ENCODE measurements at places on chromosomes 11 and 22.

DNA sequence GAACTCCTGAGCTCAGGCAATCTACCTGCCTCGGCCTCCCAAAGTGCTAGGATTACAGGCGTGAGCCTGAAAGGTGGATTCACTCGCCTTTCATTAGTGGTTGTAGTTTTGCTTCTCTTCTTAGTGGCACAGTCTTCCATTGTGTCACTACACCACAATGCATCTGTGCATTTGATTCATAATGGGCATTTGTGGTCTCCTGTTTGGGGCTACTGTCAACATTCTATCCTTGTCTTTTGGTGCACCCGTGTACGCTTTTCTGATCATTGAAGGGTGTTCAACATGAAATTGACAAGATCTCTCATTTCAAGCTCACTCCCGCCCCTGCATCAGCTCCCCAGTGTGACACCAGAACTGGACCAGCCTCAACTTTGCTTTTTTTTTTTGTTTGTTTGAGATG lies 2.0 kb upstream of the SYT12 start:
- no peak for DNase-seq

GRCh38 chr11:77821349-77821851 lies 456 bp downstream of the AAMDC start:
- peak; percentile 24 for DNase-seq

- DNase-seq, result no peak
Measured at GRCh38 chr11:61460986-61461385, 31.1 kb downstream of the SDHAF2 start.

DNA sequence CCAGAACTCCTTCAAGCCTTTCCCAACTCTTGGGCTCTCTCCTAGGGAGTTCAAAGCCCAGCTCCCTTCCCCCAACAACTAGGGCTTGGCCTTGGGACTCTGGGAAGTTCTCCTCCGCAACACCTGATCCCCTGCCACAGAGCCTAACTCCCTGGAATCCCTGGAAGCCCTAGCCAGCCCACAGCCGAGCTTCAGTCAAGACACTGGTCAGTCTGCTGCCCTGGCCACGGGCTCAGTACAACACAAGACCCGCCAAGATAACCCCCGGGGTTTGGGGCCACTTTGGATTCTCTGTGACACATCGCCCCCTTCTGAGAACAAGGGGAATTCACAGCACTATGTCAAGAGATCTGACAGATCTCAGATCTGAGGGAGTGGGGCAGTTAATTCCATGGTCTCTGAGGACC lies 58.3 kb downstream of the SLC22A12 start:
- no peak for DNase-seq

GRCh38 chr11:2099516-2100349 lies 39.5 kb downstream of the IGF2 start:
- DNase-seq, result no peak

- DNase-seq, result no peak
Measured at GRCh38 chr11:114089748-114090147, 30.2 kb downstream of the ZBTB16 start.

GRCh38 chr22:23899042-23899745 lies 5.0 kb downstream of the MIF start:
- no peak for DNase-seq

GRCh38 chr11:126361400-126361799 lies 5.9 kb downstream of the ST3GAL4 start:
- DNase-seq, result no peak

DNA sequence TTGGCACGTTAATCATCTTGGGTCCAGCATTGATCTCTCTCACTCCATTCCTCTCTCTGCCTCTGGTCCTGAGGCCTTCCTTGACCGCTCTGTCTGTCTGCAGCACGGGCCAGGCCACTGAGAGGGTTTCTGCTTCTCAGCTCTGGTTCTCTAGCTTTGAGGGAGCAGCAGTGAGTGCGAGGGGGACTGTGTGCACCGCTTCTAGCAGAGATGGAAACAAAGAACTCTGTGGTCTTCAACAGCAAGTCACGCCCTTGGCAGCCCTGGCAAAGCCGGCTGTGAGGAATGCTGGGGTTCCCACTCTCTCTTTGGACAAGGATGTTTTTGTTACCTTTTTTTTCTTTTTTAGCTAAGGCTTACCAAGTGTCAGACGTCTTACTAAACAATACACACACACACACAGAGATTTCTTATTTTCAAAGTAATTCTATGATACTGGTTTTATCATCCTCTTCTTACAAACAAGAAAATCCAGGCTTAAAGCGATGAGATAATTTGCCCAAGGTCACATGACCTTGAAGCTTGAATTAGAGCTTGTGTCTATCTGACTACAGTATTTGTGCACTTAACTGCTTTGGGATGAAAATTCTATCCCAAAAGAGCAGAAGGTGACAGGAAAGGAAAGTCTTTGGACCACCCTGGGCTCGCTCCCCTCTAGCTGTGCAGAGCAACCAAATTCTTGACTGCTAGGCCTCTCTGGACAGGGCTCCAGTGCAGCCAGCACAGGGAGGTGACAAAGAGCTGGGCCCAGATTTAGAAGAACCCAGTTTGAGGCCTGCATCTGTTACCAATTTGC lies 293.2 kb downstream of the NTM start:
- no peak for DNase-seq

GRCh38 chr22:43438666-43439347 lies 27.0 kb downstream of the MPPED1 start:
- DNase-seq, result no peak

GRCh38 chr11:764322-765024 lies 12.8 kb downstream of the GATD1 start:
- no peak for DNase-seq

GRCh38 chr11:108824545-108824944 lies 159.7 kb downstream of the DDX10 start:
- no peak for DNase-seq

DNA sequence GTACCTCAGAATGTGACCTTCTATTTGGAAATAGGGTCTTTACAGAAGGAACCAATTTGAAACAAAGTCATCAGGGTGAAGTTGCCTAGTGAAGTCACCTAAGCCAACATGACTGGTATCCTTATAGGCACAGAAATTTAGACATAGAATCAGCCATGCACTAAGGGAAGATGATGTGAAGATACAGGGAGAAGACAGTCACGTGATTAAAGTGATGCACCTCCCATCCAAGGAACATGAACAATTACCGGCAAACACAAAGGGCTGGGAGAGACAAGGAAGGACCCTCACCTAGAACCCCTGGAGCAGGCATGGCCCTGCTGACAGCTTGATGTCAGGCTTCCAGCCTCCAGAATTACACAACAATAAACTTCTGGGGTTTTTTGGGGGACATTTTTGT lies 3.2 kb upstream of the CRYBB2 start:
- no peak for DNase-seq

DNA sequence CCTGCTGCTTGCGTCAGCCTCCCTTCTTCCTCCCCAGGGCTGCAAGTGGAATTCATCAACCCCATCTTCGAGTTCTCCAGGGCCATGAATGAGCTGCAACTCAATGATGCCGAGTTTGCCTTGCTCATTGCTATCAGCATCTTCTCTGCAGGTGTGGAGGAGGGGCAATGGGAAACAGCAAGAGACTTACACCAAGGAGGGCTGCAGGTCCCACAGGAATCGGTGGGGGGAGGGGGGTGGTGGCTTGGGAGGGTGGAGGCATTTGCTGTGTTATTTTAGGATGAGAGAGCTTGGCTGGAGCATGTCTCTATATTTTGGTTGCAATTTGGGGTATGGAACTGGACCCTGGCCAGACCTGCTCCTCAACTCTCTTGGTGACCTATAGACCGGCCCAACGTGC lies 2.1 kb upstream of the MADD start:
- no peak for DNase-seq

GRCh38 chr11:12430954-12431595 lies 53.7 kb downstream of the PARVA start:
- no peak for DNase-seq

- no peak for DNase-seq
Measured at GRCh38 chr11:46436113-46436512, 44.5 kb upstream of the CHRM4 start.

DNA sequence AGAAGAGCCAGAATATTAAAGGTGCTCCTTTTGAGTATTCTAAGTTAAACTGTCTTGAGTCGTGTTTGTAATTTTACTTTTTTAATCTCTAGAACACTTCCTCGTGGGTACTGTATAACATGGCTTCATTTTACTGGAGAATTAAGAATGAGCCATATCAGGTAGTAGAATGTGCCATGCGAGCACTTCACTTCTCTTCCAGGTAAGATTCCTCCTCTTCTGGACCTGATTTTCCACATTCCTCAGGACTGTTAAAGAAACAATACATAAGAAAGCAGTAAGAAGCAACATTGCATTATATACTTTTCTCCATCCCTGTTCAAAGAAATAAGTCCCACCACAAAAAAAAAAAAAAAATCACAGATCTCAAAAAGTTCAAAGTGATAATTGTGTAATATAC lies 37.9 kb downstream of the TTC17 start:
- DNase-seq, result no peak

DNA sequence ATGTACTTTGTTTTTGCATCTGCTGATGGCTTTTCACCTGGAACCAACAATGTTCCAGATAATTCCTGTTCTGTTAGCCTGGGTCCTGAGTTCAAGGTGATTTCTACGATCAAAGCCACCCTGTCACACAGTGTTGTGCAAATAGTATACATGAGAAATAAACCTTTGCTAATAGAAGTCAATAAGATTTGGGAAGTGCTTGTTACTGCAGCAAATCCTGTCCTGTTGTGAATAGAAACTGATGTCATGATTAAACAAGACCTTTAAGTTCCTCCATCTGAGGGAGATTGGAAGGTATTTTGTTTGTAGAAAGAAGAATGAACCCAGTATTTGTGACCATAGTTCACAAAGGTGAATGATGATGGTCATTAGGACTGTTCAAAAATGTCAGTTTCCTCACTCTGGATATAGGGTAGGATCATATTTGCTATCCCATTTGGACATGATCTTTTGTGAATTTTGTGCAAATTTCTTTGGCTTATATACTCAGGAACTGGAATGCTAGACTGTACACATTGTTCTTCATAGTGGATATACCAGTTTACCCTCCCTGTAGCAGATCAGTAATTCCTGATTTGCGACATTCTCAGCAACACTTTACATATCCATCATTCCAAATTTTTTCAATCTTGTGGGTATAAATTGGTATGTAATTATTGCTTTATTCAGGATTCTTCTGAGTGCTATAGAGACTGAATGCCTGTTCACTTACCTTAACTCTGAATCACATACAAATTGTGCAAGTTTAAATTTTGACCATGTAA lies 428.5 kb downstream of the METTL15 start:
- DNase-seq, result no peak

GRCh38 chr11:19378814-19379213 lies 138.1 kb upstream of the E2F8 start:
- no peak for DNase-seq

- no peak for DNase-seq
Measured at GRCh38 chr11:17159441-17159840, 48.3 kb downstream of the PIK3C2A start.

GRCh38 chr11:32434356-32435151 lies 785 bp downstream of the WT1 start:
- no peak for DNase-seq

- no peak for DNase-seq
Measured at GRCh38 chr22:19782533-19782932, 22.0 kb downstream of the TBX1 start.

DNA sequence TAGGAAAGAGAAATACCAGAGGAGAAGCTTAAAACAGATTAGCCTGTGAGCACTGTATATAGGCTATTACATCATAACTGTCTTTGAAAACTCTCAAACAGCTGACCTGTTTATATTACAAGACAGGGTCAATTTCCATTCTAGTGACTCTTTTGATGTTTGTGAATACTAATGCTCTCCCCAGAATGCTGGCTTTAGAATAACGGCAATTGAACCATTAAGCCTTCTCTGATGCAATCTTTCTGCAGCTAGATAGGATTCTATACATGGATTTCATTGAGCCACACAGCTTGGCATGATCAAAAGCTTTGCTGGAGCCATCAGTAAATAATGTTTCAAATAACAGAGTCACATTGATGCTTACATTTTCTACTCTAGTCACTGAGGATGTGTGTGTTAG lies 122.7 kb upstream of the FAT3 start:
- DNase-seq, result no peak

DNA sequence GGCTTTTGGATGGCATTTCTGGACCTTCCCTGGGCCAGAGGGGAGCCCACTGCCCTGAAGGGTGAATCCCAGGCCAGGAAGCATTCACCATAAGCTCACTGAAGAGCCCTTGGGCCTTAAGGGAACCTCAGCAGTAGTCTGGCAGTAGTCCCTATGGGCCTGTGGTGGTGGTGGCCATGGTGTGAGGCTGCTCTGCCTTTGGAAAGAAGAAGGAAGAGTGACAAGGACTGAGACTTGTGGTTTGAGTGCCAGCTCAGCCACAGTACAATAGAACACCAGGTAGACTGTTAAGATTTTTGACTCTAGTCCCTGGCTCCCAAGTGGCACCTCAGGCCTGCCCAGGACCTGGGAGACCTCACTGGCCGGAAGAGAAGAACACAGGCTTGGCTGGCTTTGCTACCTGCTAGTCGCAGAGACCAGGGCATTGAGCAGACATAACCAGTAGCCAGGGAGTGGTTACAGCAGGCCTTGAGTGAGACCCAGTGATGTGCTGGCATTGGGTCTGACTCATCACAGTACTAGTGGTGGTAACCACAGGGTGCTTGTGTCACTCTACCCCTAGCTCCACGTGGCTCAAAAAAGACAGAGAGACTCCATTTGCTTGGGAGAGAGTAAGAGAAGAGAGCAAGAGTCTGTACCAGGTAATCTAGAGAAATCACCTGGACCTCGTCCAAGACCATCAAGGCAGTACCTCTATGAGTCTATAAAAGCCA lies 259.8 kb upstream of the BLID start:
- DNase-seq, result no peak

GRCh38 chr11:101030015-101030414 lies 99.6 kb downstream of the PGR start:
- no peak for DNase-seq

DNA sequence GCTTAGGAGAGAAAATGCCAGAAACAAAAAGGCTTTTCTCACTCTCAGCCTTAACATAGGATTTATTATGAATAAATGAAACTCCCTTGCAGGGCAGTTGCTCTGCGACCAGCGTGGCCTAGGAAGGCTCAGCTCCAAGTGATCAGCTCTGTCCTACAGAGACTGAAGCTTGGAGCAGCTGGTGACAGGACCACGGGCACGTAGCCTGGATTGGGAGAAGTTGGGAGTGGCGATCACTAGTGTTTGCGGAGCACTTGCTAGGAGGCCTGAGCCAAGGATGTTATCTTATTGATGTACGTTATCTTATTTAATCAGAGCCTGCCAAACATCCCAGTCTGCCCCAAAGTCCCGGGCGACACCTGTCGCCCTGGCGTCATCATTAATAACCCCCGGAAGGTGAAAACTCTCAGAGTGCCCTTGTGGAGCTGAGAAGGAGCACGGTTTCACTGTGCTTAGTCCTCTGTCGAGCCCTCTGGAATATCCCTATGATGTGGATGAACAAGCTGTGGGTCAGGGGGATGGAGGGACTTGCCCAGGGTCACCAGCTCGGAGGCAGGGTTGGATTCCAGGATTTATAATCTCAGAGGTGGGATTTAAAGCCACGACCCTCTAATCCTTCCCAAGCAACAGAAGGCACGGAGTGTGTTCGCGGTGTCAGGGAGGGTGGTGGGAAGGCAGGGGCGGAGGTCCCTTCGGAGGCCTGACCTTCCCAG lies 40.8 kb upstream of the SMIM38 start:
- no peak for DNase-seq

- no peak for DNase-seq
Measured at GRCh38 chr11:67265633-67266448, 432 bp upstream of the GRK2 start.
